ENCODE measurements at places on chromosomes 7 and 10. TPM values are rescaled to one million over a fixed set of nuclear protein-coding genes. Genes with fewer than 3 reads are reported as not detected.

KLLN gene
- total RNA-seq = 1.4 TPM

CCDC136 gene
- 8.0 TPM for total RNA-seq

STEAP2 gene
- total RNA-seq = 1.4 TPM

ELN gene
- total RNA-seq = 0.36 TPM

FAM20C gene
- total RNA-seq = 6.9 TPM

FZD1 gene
- 3.3 TPM for total RNA-seq

HECTD2 gene
- 5.5 TPM for total RNA-seq

STOX1 gene
- total RNA-seq = under 0.01 TPM

TCAF2 gene
- total RNA-seq = 0.15 TPM

NKX2-3 gene
- not detected for total RNA-seq

TMEM178B gene
- 0.15 TPM for total RNA-seq

GIMAP5 gene
- not detected for total RNA-seq

SPAG6 gene
- total RNA-seq = not detected

INHBA gene
- total RNA-seq = 1.1 TPM

CELF2 gene
- total RNA-seq = 179 TPM

HOXA2 gene
- total RNA-seq = not detected

CLCN1 gene
- total RNA-seq = not detected

VWC2 gene
- total RNA-seq = not detected
